ENCODE measurements at places on chromosomes 16 and 17.

DNA sequence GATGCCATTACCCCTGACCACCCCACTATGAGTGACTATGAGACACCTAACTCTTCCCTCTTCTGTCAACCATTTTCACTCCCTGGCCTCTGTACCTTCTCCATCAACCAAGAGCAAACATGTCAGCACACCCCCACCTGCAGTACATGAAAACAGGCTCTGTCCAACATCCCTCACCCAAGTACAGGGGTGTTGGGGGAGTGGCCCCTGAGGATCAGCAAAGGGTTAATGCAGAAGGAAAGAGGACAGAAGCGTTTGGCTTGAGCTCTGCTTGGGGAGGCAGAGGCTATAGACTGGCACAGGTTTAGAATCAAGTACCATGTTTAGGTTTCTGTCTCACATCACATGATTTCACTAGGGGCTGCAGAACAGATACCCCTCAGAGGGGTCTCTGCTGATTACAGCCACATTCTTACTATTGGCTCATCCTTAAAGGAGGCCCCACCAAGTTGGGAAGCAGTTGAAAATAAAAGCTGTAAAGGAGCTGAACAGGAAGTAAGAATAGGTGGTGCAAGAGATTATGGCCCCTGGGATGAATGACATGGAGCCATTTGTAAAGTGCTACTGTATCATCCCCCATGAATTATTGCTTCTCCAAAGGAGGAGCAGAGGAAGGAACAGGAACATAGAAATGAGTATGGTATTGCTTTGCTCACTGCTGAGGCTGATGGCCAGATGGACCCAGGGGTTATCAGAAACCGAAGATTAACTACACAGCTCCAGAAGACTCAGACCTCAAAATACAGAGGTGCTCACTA is 2.4 kb upstream of the PSMC3IP start:
- DNase-seq = no peak

DNA sequence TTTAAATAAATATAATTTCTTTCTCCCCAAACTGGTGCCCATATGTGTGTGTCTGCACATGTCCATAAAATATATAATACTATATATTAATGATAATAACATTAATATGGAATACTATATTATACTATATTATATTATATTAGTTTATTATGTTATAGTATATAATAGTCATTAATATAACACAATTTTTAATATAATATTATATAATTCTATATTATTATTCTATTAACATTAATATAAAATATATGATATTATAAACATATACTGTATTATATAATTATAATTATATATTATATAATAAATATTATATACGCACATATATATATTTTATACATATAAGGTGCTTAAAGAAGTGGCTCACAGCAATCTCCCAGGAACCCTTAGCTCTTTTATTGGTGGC is 513.0 kb upstream of the CDH11 start:
- DNase-seq = no peak

- no peak for DNase-seq
These were observed 15.1 kb downstream of the UNC45B start for GRCh38 chr17:35162755-35163154.

GRCh38 chr17:29112771-29113295 is 67.4 kb downstream of the MYO18A start:
- DNase-seq = no peak

DNA sequence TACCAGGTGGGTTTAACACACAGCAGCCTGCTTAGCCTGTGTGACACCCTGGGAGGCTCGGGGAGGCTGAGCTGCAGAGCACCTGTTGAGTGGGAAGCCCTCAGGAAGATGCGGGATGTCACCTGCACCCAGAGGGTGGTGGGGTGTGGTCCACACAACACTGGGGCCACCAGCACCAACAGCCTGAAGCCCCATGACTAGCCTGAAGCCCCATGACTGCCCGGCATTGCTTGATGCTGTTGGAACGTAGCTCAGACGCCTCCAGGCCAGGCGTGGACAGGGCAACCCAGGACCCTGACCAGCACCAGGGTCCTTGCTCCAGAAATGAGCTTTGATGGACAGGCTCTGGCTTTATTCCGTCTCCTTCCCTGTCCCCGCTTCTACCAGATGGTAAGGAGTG is 76.3 kb upstream of the ZNF469 start:
- no peak for DNase-seq

GRCh38 chr17:76560036-76560876 is 20.4 kb downstream of the PRCD start:
- no peak for DNase-seq

DNA sequence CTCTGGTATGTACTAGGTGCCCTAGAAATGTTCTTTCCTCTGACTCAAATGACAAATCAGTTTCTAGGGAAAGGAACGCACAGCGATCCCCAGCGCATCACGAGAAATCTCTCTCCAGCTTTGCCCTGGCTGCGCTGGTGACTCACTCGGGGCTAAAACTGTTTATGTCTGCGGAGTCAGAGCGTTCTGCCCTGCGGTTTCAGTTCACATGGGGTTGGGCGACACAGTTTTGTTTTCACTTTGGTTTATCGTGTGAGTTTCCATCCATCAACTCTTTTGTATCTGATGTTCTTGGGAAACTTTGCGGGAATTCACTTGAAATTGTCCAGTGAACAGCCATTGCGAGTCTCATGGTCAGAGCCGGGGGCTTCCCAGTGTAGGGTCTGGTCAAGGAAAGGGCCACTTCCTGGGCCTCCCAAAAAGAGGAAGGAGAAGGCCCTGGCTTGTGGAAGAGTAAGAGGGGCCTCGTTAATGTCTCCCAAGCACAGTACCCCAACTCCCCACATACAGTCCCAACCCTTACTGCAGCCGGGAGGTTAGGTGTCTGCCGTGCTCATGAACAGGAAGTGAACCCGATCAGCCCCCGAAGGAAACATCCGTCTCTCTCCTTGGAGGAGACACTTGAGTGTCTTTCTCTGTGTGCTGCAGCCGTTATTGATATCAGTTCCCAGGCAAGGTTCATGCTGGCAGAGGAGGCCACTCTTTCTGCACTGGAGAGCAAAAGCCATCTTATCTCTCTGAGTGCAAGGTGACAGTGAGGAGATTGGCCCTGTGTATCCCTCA is 643.2 kb downstream of the WWOX start:
- DNase-seq = no peak

GRCh38 chr17:74413491-74413890 is 18.4 kb upstream of the GPRC5C start:
- no peak for DNase-seq

DNA sequence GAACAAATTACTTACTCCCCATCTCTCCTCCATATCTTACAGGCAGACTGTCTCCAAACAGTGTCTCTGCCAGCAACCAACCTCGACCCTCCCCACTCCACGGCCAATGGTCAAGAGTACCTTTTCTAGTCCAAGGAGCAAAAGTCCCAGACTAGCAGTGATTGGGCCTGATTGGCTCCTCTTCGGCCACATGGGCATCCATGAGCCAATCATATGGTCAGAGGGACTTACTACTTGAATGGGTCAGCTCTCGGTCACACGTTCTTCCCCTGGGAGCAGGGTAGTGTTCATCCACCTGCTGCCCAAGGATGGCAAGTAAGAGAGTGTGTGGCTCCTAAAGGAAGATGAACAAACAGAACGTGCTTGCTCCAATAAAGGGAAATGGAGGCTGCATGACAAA is 84.6 kb downstream of the C16orf78 start:
- DNase-seq = no peak

GRCh38 chr17:49390548-49391324 is 23.9 kb downstream of the PHB1 start:
- no peak for DNase-seq

GRCh38 chr16:85308611-85309540 is 196.6 kb upstream of the CIBAR2 start:
- DNase-seq = no peak

Data from NCI-H1694 (cell line).